Iris pigment epithelial cell (primary cell): ENCODE measurements at places on chromosomes 6 and 20.

GRCh38 chr20:48910347-48910781 is 11.1 kb upstream of the ARFGEF2 start:
- peak; percentile 80 for DNase-seq

GRCh38 chr6:1597924-1598323 is 11.8 kb upstream of the FOXC1 start:
- DNase-seq: peak; percentile 83

DNA sequence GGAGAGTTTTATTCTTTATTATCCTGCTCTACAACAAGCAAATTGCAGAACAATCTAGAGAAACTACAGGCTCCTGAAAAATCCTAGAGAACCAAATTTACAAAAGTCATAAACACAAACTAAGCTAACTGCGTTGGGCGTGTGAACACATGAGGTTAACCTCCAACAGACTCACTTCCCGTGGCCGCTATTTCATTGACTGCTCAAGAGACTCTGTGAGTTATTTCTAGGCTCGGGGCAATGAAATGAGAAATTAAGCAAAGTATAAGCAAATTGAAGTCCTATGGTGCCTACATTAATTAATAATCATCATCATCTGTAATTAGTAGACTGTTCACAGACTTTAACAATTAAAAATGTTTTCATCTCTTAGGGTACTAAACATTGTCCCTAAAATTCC is 100.0 kb downstream of the MBOAT1 start:
- DNase-seq: no peak

DNA sequence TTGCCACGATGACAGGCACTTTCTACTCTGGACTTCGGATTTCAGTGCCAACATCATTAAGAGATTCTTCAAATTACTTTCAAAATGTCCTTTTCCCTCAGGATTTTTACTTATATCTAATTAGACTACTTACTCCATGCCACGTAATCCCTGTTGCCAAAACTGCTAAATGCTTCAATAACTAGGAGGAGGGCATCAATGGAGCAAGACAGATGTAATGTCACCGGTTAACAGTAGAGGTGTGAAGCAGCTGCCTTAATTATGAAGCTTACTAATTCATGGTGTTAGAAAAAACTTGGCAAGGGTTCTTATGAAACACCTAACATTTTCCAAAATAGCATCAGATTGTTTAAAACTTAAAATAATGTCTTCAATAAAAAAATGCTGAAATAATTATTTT is 111.2 kb upstream of the SIM1 start:
- no peak for DNase-seq
